ENCODE measurements at places on chromosomes 12 and 14.

DNA sequence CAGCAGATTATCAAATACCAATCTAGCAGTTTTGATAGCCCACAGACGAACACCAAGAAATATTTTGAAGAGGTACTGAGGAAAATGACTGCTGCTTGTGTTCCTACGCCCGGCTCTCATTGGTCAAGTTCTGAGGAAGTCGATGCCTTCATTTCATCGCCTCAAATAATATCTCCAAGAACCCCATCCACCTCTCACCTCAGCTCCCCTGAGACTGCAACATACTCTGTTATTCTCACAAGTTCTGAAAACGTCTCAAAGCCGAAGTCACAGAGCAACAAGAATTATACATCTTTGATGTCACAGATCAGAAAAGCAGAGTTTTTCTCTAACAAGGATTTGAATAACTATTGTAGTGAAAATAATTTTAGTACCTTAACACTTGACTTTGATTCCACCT, 55.5 kb upstream of the BCAT1 start:
- no peak for DNase-seq

DNA sequence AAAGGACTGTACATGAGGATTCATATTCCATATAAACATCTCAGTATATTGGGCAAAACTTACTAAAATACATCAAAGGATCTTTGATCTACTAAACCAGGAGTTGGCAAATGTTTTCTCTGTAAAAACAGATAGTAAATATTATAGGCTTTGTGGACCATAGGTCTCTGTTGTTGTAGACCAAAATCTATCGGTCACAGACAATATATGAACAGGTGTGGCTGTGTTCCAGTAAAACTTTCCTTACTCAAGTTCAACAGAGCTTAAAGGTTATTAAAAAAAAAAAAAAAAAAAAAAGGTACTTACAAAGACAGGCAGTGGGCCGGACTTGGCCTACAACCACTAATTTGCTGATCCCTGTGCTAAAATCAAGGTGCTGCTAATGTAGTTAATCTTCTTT, 40.3 kb downstream of the PAWR start:
- DNase-seq: no peak

DNA sequence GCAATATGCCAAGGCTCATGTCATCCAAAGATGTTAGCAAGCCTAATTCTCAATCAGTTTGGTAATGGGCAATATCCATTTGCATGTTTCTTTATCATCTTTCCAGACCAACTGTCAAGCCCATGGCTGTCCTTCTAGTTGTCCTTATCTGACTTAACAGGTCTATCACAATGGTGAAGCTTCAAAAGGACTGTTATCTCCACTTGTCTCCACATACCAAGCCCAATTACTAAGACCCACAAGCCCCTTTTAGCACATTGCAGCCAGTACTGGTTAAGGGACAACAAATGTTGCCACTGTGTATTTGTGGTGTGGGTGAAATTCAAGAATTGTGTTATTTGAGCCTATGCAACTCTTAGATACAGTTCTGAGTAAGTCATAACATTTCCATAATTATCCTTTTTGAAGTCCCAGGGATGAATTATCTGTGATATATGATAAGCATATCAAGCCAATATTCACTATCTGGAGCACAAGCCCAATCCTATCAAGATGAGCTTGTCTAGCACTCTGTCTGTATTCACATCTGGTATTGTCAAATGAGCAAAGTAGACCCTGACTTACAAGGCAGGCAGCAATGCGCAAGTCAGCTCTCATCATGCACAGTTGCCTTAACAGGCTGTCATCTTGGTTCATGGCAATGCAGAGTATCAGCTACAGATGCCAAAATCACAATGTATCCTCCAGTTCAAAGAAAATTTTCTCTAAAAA, 19.3 kb upstream of the ST8SIA1 start:
- DNase-seq: no peak

DNA sequence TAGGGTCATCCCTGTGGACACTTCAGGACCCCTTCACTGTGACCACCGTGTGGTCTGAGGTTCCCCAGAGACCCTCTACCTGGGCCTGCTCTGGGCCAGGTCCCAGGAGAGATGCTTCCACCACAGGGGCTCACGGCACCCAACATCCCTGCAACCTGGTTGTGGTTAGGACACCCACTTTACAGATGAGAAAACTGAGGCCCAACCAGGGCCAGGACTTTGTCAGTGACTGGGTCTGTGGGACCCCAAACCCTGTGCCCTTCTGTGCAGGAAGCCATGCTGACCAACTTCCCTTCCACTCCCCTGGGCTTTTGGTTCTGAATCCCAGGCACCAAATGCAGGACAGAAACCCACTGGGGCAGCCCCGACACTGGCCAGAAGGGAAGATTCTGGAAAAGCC, 21.6 kb downstream of the BEGAIN start:
- DNase-seq: no peak

DNA sequence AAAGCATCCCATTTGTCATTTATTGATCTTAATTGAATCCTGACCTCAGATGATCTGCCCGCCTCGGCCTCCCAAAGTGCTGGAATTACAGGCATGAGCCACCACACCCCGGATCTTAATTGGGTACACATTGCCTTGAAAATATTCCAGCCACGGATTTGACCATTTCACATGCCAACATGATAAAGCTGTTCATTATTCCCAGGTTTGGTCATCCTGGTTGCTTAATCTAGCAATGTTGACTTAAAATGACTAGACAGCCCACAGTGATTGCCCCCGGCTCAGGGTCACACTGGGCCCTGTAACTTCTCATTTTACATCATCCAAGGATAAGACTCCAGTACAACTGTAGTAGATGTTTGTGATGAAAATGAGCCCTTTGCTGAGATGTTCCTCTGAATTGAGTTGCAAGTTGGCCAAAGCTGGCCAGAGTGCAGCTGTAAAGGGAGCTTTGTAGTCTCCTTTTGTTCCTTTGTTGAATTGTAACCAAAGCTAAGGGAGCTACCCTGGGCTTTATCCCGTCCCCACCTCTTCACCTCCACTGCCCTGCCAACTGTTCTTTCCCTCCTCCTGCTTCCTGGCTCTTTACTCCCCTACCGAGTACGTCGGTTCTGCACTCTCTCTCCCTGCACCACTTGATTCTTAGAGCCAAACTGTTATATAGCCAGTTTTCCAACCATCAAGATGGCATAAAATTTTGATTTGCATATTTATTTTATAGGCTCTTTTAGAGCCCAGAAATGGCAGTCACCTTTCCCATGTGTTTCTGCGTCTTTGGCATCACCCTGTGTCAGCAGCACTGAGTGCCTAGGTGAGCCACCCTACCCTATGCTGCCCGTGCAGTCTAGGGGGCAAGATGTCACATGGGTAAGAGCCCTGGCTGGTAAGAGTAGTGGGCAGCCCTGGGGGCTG, 141.3 kb upstream of the HIF1A start:
- no peak for DNase-seq

- no peak for DNase-seq
These were observed 11.4 kb downstream of the APAF1 start for GRCh38 chr12:98656289-98657101.

DNA sequence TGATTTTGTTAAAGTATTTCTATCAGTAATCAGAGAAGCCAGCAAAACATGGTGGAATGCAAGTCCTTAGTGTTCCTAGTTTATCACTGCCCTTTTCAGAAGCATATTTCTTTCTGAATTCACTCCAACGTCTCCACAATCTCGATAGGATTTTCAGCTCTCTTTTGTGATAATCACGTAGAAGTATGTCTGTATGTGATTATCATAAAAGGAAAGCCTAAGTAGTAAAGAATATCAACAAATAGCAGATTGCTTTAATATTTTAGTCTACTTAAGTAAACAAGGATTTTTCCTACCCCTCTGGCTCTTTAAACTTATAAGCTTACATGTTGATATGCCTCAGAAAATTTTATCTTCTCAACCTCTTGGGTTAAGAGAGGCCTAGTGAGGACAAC, 147.4 kb upstream of the NUDT4 start:
- DNase-seq: no peak

DNA sequence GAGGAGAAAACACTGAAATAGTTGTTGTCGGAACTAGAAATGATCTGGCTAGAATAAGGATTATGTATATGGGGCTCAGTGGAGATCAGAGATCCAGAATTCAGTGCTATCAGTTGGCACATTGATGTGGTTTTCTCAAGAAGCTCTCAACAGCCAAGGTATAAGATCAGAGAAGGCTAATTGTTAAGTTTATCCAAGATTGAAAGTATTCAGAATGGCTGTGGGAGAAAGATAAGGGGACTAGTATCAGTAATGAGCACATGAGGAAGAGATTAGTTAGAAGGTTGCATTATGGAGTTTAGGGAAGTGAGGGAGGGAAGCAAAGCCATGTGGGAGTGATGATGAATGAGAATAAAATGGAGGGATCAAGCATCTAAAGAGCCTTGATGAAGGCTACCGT, 128.1 kb upstream of the MIS18BP1 start:
- DNase-seq: no peak

GRCh38 chr14:105026802-105027563, 6.1 kb upstream of the CDCA4 start:
- DNase-seq: no peak

GRCh38 chr12:27252934-27253333, 8.8 kb downstream of the STK38L start:
- DNase-seq: no peak

DNA sequence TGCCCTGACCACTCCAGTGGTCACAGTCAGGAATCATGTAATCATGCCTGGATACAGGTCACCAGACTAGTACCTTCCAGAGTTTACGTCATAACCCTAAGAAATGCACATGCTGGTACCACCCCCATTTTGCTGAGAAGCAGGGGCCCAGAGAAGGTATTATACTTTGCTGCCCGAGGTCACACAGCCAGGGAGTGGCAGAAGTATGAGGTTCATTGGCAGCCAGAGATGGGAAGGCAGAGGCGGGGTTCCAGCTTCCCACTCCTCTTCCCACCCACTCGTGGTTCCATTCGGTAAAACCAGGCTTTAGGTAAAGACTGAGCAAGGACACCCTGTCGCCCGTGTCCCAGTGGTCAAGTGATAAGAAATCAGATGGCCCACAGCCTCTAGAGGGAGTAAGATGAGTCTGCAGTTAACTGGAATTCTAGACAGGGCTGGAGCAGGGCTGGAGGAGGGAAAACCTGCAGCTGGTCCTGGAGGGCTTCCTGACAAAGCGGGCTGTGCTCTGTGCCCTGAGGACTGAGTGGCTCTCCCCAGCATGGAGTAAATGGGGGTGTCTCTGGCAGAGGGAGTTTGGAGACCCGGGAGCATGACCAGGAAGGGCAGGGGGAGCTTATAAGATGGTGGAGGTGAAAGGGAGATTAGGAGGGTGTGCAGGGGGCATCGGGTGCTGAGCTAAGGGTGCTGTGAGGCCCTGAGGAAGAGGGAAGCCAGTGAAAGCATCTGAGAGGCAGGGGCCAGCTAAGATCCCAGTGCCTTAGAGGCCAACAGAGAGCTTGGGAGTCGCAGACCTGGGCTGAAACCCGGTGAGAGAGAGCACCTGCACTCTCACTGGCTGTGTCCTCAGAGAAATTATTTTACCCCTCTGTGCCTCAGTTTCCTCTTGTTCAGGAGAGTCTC, 5.7 kb downstream of the FAM222A start:
- no peak for DNase-seq

GRCh38 chr12:74897425-74898211, 312.0 kb downstream of the KCNC2 start:
- DNase-seq: peak; percentile 46

GRCh38 chr14:96165493-96166436, 38.9 kb upstream of the BDKRB2 start:
- no peak for DNase-seq

- no peak for DNase-seq
These were observed 30.5 kb downstream of the JAG2 start for GRCh38 chr14:105138021-105138541.

- no peak for DNase-seq
These were observed 154.3 kb downstream of the CEP83 start for GRCh38 chr12:94305130-94305957.

- DNase-seq: no peak
These were observed 108.5 kb downstream of the DICER1 start for GRCh38 chr14:95048771-95049312.

- no peak for DNase-seq
These were observed 152.7 kb downstream of the FOXN3 start for GRCh38 chr14:89264196-89264800.

DNA sequence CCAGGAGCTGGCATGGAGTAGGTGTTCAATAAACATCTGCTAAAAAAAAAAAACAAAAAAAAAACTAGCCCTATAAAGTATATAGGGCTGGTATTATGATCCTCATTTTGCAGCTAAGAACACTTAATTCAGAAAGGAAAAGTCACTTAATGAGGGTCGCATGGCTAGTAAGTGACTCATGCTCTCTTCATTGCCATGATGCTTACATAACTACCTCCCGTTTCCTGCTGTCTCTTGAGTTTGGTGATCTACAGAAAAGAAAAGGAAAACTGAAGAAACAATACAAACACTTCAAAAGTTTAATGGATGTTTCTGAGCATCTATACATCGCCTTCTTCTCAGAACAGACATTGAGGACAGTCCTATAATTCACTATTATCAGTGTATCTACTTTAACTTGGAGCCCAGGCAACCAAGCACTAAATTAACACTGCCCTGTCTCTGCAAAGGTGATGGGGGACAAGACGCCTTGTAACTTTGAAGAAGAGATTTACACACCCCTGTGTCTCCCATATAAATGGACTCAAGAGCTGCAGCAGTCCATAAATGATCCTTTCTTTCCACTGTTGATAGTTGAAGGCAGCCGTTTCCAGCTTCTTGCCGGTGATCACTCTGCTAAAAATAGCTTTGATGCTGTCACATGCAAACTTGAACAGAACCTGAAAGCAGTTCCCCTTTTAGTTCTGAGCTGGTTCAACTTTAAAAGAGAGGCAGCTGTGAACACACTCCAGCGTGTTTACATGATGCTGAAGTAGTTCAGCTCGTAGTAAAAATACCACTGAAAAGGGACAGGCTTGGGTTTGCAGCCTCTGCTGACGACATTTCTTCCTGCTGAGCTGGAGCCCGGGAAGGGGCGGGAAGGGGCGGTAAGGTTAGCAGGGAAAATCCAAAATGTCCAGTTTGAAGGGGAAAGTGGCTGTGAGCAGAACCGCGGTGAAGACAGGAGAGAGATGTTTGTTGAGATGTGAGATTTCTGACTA, 113.3 kb downstream of the FOXN3 start:
- DNase-seq: no peak

DNA sequence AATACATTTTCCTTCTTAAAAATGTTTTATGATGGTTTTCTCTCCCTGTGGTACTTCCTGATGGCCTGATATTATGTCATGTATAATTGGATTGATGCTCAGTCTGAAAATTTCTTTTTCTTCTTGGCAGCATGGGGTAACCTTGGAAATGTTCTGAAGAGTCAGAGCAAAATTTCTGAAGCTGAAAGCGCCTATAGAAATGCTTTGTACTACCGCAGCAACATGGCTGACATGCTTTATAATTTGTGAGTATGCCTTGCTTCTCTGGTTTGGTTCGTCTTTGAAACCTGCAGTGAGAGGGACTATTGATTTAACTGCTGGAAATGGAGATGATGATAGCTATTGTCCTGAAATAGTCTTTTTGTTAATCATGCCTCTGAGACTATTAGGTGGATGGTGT, 243.6 kb downstream of the TMTC2 start:
- no peak for DNase-seq

All from CD4-positive, alpha-beta T cell (primary cell).